Mammary microvascular endothelial cell (primary cell): ENCODE measurements at places on chromosomes 7 and 10. TPM values are rescaled to one million over a fixed set of nuclear protein-coding genes. Genes with fewer than 3 reads are reported as not detected.

The GPR15LG gene
- not detected in 2 replicates for total RNA-seq

The INPP5A gene
- total RNA-seq = 34.9 and 47.3 TPM in 2 replicates

The RTKN2 gene
- total RNA-seq = 0.27 and 0.44 TPM in 2 replicates

The RRP12 gene
- total RNA-seq = 33.5 and 41.9 TPM in 2 replicates
